ENCODE measurements at places on chromosomes 11 and 22.

DNA sequence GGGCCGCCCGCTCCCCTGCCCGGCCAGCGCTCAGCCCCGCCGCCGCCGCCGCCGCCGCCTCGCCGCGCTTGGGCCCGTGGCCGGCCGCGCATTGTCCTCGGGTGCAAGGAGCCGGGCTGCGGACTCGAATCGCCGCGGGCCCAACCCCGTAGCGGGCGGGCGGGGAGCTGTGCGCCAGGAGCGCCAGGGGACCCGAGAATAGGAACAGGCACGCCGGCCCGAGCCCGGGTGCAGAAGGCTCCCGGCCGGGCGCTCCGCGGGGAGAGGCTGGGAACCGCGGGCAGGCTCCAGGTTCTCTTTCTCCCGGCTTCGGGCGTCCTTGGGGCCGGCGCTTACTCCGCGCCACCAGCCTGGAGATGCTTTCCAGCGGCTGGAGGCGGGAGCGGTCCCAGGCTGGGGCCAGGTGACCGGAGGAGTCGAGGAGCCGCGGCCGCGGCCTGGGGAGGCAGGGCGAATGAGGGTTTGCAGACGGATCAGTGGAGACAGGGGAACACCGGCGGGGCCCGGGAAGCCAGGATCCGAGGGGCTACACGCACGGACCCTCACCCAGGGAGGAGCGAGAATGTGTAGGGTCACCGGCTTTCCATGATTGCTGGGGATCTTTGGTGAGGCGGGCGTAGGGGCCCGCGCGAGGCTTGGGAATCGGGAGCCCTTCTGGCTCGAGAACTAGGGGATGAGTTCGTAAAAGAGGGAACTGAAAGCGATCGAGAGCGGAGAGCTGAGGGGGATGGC lies 726 bp downstream of the PKNOX2 start:
- DNase-seq, result no peak

GRCh38 chr22:44261164-44261860 lies 51.4 kb downstream of the SHISAL1 start:
- DNase-seq, result no peak

GRCh38 chr11:28491431-28491830 lies 383.2 kb downstream of the METTL15 start:
- no peak for DNase-seq

GRCh38 chr11:123235117-123235655 lies 40.1 kb upstream of the CLMP start:
- DNase-seq, result peak; percentile 37

GRCh38 chr22:41603873-41604332 lies 14.3 kb upstream of the PMM1 start:
- DNase-seq, result peak; percentile 68

- peak; percentile 97 for DNase-seq
Measured at GRCh38 chr22:27919222-27919941, at the start of gene PITPNB. PITPNB (minus strand) TSS chr22:27919256; CDS start chr22:27919191, 65 bp downstream.

- no peak for DNase-seq
Measured at GRCh38 chr11:124078591-124078990, 36.7 kb upstream of the VWA5A start.

GRCh38 chr11:113773092-113773415 lies 438 bp downstream of the ZW10 start:
- no peak for DNase-seq

GRCh38 chr11:111189466-111189865 lies 56.1 kb upstream of the POU2AF2 start:
- no peak for DNase-seq

GRCh38 chr11:26820739-26821138 lies 98.9 kb upstream of the SLC5A12 start:
- no peak for DNase-seq

Measured in stimulated activated CD4-positive, alpha-beta T cell treated with anti-CD3 and anti-CD28 coated beads, Interleukin-15, amount 100 ng/mL, for 48 hours (primary cell).